ENCODE measurements at places on chromosomes 4 and X.

- no peak for DNase-seq
Observed at GRCh38 chr4:30461218-30461617, 259.0 kb upstream of the PCDH7 start.

DNA sequence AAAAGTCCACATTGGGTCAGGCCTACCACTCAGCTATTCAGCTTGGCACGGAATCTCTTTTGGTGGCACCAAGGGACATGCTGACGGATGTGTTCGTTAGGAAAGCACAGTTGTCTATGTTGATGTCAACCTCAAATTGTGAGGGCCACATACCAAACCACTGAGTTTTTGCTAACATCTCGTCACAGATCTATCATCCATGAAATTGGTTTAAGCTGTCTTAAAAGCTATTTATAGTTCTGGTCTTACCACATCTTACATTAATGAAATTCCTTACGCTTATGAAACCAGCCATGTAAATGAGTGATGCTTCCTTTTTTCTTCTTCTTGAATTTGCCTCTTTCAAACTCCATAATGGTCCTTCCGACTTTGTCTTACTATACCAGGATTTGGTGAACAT, 101.5 kb downstream of the MGST2 start:
- no peak for DNase-seq

DNA sequence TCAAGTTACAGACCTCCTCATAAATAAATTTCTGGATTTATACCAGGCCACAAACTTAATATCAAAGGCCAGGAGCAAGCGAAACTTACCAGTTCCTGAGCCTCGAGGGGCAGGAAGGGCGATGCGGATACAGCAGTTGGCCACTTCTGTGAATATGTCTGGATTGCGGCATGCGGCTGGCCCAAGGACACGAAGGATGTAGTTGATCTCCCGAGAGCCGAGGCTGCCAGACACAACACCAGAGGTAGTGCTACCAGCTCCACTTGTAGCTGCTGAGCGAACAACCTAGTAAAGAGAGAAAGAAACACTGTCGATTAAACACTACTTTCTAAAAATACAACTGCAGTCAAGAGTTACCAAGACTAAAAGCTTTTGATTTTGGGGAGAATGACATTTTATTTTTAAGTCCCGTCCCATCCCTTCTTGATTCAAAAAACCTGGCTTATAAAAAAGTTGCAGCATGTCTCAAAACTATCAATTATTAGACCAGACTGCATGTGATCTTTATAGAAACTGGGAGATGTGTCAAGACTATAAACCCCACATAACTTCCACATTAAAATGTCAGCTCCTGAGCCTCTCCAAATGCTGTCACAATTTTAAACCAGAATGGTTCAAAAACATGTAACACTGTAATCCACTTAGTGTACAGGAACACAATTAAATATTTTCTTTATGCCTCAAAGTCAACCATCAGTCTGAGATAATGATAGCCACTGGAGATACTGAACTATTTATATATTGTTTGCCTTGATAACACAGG, 105.6 kb downstream of the HUWE1 start:
- DNase-seq: no peak

- no peak for DNase-seq
Observed at GRCh38 chrX:27966955-27967354, 14.3 kb downstream of the DCAF8L1 start.

DNA sequence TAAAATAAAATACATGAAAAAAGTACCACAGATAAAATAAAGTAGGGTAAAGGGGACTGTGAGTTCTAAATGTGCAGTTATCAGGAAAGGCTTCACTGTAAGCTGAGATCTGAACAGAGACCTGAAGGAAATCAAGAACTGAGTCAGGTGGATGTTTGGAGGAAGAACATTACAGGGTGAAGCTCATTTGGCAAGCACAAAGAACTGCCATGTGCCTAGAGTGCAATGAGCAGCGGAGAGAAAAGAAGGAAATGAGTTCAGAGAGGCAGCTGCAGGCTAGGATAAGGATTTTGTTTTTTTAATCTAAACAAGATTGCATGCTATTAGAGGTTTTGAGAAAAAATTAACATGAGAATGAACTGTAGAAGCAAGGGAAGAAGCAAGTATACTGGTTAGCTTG, 373.1 kb downstream of the STPG2 start:
- no peak for DNase-seq

DNA sequence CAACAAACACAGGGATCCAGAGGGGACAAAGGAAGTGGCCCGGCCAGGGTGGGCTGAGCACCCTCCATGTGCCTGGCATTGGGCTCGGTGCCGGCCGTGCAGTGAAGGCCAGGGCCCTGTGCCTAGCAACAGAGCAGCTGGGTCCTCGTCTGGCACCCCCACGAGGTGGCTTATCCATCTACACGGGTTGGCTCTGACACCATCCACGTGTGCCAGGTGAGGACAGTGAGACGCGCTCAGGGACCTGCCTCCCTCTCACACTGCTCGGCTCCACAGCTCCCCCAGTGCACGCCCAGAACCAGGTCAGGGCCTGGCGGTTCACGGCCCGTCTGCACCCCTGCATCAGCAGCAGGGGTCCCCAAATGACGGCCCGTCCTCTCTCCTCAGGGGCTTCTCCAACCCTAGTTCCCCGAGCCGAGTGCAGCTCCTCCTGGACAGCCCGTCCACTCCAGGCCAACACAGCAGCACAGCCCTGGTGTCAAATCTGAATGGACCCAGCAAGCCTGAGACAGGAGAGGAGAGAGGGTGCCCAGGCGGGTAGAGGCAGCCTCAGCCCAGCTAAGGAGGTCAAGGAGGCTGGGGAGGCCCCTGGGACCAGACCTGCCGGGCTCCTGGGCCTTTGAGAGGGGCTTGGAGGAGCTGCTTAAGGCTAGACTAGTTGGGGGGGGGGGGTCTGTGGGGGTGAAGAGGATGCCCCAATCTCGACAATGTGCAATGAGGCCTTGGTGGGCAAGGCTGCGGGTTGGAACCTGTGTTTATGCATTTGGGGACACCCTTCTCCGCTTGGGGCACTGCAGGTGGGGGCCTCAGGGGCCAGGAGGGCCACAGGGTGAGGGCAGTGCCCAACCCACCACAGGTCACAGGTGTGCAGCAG, 113.6 kb downstream of the FAM53A start:
- no peak for DNase-seq

DNA sequence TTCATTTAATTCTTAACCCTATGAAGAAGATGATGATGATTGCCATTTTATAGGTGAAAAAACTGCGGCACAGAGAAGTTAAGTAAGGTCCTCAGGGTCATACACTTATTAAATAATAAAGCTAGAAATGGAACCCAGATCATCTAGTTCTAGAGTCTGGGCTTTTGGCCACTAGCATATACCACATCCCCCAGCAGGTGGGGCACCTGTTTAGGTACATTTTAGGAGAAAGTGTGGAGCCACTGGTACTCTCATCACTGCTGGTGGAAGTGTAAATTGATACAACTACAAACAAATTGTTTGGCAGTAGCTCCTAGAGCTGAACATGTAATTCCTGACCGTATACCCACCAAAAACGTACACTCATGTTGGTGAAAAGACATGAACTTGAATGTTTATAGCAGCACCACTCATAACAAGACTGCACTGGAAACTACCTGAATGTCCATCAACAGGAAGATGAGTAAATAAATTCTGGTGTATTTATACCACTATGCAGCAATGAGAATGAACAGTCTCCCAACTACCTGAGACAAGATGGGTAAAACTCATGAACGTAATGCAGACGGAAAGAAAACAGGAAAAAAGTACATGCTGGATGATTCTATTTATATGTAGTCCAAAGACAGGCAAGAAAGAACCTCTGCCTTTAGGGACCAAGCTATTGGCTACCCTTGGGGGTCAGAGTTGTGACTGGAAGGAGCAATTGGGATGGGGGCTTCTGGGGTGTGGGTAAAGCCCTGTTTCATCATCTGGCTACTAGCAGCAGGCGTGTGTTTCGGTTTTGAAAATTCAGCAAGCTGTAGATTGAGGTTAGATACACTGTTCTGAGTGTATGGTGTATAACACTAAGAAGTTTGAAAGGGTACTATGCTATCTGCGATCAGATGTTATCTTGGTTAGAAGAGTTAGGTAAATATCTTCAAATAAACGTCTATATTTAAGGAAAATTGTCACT, 72.3 kb upstream of the ADGRG2 start:
- DNase-seq: no peak

GRCh38 chrX:147779173-147779572, 132.5 kb upstream of the FMR1 start:
- DNase-seq: no peak

- DNase-seq: no peak
Observed at GRCh38 chr4:127018381-127018780, 614.4 kb upstream of the INTU start.

DNA sequence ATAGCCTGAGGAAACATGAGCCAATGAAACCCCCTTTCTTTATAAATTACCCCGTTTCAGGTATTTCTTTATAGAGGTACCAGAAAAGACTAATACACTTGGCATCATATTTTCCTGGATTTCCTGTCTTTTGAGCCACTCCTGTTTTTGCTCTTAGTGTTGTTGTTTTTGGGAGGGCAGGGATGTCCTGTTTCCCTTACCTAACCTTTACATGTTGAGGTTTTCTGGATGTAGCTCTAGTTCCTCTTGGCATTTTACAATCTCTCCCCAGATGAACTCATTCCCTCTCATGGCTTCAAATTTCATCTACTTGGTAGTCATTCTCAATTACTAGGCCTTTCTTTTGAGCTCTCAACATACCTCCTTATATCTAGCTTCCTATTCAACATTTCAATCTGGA, 104.1 kb upstream of the MAB21L2 start:
- no peak for DNase-seq

DNA sequence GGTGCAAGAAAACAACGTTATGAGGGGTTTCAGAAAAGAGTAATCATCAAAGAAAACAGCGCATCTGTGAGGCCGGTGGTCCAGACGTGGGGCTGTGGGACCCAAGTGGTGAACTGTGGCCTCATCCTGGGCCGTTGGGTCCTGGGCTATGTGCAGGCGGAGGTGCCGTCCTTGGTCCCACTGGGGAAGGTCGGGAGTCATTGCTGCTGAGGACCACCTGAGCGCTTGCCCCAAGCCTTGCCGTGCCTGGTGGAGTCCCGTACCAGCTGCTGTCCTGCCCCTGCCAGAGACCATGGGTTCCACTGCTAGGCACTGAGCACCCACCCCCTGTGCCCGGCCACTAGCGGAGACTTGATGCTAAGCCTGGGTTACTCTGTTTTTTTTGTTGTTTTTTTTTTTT, 25.5 kb upstream of the UVSSA start:
- peak; percentile 24 for DNase-seq

Measured in CD4-positive, alpha-beta memory T cell (primary cell).